Naive thymus-derived CD8-positive, alpha-beta T cell (primary cell): ENCODE measurements at places on chromosomes 12 and 14.

GRCh38 chr12:58465418-58465817 lies 454.9 kb downstream of the LRIG3 start:
- no peak for DNase-seq

GRCh38 chr14:51884086-51884927 lies 23.9 kb downstream of the GNG2 start:
- DNase-seq, result no peak

DNA sequence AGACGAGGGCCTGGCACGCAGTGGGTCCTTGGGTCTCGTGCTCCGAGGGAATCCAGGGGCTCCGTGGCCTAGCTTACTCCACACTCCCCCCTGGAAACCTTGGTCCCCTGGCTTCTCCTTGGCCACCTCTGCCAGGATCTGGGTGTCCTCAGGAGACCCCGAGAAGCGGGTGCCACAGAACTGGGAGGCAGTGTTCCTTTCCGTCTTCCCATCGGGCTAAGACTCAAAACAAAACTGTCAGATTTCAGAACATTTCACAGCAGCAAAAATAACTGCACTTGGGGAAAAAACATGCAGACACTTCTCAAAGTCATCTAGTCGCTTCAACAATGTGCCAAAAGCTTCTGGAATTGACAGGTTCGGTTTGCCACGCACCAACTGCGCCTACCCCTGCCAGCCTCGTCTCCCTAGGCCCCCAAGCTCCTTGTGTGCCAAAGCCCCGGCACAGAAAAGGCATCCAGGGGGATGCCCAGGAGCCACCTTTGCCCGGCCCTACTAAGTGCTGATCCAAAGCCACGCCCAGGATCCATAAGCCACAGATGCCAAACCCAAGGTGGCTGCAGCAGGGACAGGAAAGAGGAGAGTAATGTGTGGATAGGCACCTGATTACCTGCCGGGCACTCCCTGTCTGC lies 58.4 kb upstream of the DIO3 start:
- peak; percentile 18 for DNase-seq

DNA sequence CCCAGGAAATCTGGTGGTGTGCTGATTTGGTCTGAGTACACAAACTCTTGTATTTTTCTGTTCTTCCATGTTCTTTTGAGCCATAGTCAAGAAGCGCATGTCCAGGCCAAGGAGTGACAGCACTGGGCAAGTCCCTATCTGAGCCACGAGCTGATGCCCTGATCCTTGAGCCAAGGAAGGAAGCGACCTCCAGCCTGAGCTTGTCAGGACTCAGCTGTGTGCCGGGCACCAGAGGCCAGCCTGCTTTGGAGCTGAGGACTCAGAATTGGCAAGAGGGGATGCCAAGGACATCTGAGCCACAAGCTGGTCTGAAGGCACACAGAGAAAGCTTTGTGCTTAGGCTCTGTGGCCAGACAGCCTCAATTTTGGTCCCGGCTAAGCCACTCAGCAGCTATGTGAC lies 52.6 kb downstream of the GALNT16 start:
- DNase-seq, result no peak

DNA sequence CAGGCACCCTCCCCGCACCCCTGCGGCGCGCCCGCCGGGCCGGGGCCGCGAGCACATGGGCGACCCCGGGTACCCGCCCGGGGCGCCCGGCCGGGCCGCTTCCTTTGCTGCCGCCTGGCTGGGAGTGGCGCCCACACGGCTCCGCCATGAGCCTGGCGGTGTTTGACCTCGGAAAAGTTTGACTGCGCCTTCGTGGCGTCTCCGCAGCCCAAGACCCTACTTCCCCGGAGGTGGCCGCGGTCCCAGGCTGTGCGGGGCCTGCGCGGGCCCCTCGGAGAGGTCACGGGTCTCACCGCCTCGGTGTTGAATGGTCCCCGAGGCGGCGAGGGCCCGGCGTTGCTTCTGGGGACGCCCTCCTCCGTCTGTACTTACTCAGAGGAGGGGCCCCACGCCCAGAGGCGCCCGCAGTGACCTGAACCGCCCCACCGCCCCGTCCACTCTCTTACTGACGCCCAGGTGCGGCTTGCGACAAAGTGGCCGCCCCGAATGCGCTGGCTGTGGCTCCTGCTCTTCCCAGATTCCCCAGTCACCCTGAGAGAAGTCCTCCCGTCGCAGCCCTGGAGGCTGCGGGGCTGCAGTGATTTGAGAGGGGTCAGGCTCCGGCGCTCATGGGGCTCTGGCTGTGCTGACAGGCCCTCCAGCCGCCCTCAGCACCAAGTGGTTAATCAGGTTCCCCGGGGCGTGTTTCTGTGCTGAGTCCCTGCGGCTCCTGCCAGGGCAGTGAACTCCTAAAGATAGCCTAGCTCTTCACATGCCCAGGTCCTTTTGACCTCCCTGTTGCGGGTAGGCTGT lies 5.8 kb downstream of the KMT5A start:
- DNase-seq, result no peak

DNA sequence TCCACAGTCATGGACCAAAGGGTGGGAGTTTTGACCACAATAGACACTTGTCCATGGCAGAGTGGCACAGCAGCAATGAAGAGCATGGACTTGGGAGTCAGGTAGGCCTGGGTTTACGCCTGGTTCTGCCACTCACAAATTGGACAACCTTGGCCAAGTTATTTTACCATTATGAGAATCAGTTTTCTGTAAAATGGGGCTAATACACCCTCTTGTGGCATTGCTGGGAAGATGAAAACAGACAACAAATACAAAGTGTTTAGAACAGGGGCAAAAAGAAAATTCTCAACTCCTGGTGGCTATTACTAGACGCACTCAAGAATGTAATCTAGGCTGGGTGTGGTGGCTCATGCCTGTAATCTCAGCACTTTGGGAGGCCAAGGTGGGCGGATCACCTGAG lies 2.6 kb downstream of the C12orf43 start:
- no peak for DNase-seq

DNA sequence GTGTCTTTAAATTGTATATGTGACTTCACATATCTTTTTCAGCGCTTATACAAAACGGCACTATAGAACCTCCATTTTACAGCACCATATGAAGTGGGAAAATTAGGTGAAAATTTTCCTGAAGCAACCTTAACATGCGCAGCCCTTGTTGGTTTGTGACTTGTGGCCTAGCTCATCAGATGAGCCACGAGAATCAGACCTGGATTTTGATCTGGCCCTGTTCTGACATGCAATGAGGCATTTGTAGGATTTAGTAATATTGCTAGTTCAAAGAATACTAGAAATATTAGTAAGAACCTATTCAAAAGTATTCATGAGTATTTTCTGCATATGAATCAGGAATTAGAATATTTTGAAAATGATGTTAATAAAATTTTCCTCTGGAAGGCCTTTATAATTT lies 2.9 kb downstream of the CDKN1B start:
- no peak for DNase-seq

GRCh38 chr12:104687823-104688573 lies 231.2 kb downstream of the CHST11 start:
- peak; percentile 52 for DNase-seq

- DNase-seq, result no peak
These were observed 16.8 kb upstream of the CCDC91 start for GRCh38 chr12:28173440-28173839.
